ENCODE measurements at places on chromosomes 11 and 22.

DNA sequence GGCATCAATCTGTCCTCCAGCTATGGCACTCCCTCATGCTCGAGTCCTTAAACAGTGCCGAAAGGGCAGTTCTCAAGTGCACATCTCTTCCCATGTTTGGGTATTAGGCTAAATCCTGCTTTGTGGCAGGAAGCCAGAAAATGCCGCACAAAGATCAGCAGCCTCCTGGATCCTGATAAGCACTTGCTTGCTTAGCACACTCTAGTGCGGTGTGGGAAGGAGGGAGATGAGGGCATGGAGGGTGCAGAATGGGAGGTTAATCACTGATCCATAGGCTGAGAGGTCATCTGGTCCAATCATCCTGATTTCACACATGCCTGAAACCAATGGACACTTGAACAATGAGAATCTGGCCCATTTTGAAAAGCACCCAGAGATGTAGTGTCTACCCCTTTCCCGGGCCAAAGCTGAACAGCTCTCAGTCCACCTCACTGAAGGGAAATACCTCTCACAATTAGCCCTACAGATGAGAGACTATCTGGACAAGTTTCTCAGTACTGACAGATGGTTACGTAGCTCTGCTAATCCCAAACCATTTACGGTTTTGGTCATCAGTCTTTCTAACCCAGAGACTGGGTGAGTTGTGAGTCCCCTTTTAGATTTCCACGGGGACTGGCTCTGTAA, 29.8 kb upstream of the CHRM4 start:
- DNase-seq = no peak

GRCh38 chr22:38715176-38715764, 9.5 kb downstream of the GTPBP1 start:
- DNase-seq = no peak

- peak; percentile 30 for DNase-seq
These were observed 4.3 kb upstream of the BAIAP2L2 start for GRCh38 chr22:38114484-38115398.

- DNase-seq = no peak
These were observed 34.7 kb downstream of the ZBTB44 start for GRCh38 chr11:130279989-130280388.

Measured in keratinocyte (primary cell).